Stimulated activated CD4-positive, alpha-beta T cell treated with anti-CD3 and anti-CD28 coated beads, Interleukin-15, amount 100 ng/mL, for 1 hour (primary cell): ENCODE measurements at places on chromosomes 2 and 18.

GRCh38 chr2:205273627-205274026 is 408.7 kb upstream of the NRP2 start:
- no peak for DNase-seq

DNA sequence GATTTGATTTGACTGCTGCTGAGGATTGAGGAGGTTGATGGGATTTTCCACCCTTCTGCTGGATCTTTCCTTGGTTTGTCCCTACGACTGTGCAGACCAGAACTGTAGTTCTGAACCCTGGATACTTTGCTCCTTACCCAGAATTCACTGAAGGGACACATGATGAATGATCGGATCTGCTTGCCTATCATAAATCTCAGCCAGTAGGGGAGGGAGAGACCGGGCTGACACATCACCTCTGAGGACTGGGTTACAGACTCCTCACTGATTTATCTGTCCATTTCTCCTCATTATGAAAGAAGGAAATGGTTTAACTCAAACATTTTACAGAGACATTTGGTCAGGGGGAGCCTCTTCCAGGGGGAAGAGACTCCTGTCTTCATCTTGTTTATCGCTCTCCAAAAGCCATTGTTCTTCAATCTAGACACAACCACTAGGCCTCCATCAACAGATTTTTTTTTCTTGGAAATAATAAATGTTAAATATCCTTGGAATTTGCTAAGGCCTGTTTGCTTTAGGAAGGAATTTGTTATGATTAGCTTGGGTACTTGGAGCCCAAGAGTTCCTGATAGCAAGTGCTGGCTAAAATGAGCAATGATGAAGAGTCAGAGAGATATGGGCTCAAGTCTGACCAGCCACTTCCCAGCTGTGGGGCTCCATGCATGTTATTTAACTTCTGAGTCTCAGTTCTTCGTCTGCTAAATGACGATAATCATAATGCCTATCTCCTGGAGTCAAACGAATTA is 925.5 kb downstream of the SLC4A3 start:
- DNase-seq = no peak

GRCh38 chr2:43764086-43764705 is 9.6 kb upstream of the DYNC2LI1 start:
- DNase-seq = no peak

GRCh38 chr2:28232295-28232694 is 160.4 kb upstream of the FOSL2 start:
- DNase-seq = no peak

GRCh38 chr2:220795705-220796104 is 776.4 kb downstream of the EPHA4 start:
- DNase-seq = no peak

GRCh38 chr2:177808984-177809809 is 263.4 kb downstream of the PDE11A start:
- no peak for DNase-seq

GRCh38 chr18:23003289-23003688 is 70.2 kb downstream of the RBBP8 start:
- DNase-seq = no peak

DNA sequence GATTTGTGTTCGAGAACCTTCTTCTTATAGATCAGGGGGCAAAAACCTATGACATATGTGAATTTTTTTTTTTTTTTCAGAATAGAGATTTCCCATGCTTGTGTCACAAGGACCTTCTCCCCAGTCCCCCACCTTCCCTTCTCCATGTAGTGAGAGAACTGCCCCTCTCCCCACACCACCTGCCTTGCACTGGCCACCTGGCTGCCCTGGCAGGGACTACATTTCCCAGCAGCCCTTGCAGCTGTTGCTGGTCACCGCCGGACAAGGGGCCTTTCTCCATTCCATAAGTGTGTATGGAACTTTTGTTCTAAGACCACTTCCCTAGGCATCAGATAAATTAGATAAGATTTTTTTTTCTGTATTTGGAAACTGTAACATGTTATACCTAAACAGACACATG is 22.2 kb downstream of the MBP start:
- DNase-seq = no peak

DNA sequence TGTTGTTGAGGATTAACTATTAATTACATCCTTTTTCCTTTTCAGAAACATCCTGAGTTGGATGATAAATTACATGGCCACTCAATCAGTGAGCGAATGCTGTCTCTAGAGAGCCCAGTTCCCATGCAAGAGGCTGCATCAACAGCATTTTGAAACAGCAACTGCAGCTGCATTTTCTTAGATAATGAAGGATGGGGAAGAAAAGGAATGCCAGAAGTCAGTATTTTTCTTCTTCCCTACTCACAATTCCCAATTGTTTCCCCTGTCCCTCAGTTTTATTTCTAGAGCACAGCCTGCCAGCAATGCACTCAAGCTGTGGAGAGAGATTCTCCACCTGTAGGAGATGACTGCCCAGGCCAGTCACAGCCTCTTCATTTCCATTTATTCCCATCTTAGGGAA is 6.9 kb downstream of the SCN7A start:
- no peak for DNase-seq
